ENCODE measurements at places on chromosomes 11 and 22.

DNA sequence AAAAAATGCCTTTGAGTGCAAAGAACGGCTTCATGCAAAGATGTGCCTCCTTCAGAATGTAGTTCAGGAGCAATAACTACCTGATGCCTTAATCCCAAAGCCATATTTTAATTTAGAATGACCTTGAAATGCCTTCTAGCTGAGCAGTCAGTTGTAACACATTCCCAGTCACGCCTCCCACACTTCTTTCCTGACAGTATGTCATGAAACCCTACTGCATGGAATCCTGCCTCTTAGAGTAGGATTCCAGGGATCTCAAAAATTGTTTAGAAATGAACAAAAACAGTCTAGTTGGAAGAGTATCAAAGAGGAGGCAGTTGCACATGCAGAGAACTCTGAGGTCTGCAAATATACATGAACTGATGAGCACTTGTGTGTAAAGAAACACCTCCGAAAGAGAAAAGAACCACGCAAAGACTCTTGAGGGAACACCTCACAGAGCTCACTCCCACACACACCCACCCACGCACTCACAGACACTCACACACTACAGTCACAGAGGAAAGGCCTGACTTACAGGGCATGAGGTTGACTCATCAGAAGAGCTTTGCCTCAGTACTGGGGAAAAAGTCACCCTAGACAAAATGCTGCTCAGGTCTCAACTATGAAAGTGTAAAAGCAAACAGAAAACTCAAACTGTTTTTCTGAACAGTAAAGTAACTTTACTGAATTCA, 77.4 kb downstream of the GGTLC2 start:
- peak; percentile 11 for DNase-seq

- no peak for DNase-seq
These were observed 9.0 kb downstream of the CDON start for GRCh38 chr11:126053415-126054286.

GRCh38 chr22:41028841-41029240, 63.6 kb upstream of the EP300 start:
- DNase-seq, result no peak

- no peak for DNase-seq
These were observed 25.5 kb downstream of the CTTN start for GRCh38 chr11:70423523-70424505.

- DNase-seq, result no peak
These were observed 1.7 kb upstream of the DIXDC1 start for GRCh38 chr11:111935317-111936039.

GRCh38 chr11:118705791-118706545, 26.5 kb upstream of the TREH start:
- no peak for DNase-seq

DNA sequence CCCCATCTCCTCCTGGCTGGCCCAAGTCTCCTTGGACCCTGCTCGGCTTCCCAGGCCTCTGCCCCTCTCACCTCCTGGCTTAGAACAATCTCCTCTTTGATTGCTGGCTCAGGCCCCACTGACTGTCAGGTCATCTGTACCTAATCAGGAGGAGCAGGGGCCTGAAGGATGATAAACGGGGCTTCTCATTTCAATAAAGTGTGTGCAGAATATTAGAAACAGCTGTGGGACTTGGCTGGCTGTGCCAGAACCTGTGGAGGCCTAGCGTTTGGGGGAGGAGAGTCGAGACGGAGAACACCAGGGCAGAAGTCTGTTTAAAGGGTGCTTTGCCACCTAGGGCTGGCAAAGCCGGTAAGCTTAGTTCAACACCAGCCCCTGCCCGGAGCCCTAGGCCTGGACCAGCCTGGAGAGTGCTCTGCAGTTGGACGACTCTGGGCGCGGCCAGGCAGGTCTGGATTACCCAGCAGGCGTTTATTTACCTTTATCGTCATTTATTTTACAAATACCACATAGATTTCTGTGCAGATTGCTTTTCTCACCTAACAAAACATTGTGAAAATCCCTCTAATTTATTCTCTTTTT, 10.1 kb upstream of the VSIG10L2 start:
- DNase-seq, result no peak

GRCh38 chr11:74141241-74141695, 29.5 kb downstream of the C2CD3 start:
- no peak for DNase-seq

- no peak for DNase-seq
These were observed 276.5 kb upstream of the MTNR1B start for GRCh38 chr11:92692826-92693546.

DNA sequence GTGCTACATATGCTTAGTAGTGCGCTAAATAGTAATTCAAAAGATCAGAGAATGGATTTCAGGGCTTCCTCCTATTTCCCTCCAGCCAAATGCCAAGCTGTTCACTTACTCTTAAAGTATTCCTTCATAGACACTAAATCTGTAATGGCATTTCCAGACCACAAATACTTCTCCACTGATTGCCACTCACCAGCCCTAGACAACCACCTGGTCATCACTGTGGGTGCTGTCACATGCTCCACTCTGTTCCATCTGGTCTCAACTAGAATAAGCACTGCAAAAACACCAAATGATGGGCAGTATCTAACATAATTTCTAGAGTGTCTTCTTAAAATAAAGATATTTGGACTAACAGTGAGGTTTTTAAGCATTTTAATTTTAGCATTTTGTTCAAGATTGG, 341.3 kb downstream of the AASDHPPT start:
- no peak for DNase-seq
